ENCODE measurements at places on chromosomes 11 and 22. TPM values are rescaled to one million over a fixed set of nuclear protein-coding genes. Genes with fewer than 3 reads are reported as not detected.

ELFN2 gene
- total RNA-seq, result under 0.01 TPM

DGAT2 gene
- total RNA-seq, result 1.2 TPM

PATE4 gene
- not detected for total RNA-seq

LIF gene
- total RNA-seq, result 0.36 TPM

KLHDC7B gene
- total RNA-seq, result not detected

ALDH3B2 gene
- not detected for total RNA-seq

CAT gene
- total RNA-seq, result 77.4 TPM

MMP13 gene
- not detected for total RNA-seq

ALG9 gene
- 40.4 TPM for total RNA-seq

SCN3B gene
- total RNA-seq, result 2.5 TPM

PRRG4 gene
- total RNA-seq, result 1.7 TPM

FBLN1 gene
- 216 TPM for total RNA-seq

OR51B4 gene
- not detected for total RNA-seq

SAA1 gene
- 1.9 TPM for total RNA-seq

ZBTB16 gene
- 99.5 TPM for total RNA-seq

ADAMTS15 gene
- 2.4 TPM for total RNA-seq

ATP6V1E1 gene
- 160 TPM for total RNA-seq

SPTY2D1 gene
- total RNA-seq, result 14.0 TPM

- DNase-seq, result no peak
These were observed 246.2 kb downstream of the NTM start for GRCh38 chr11:131616481-131617140.

DNA sequence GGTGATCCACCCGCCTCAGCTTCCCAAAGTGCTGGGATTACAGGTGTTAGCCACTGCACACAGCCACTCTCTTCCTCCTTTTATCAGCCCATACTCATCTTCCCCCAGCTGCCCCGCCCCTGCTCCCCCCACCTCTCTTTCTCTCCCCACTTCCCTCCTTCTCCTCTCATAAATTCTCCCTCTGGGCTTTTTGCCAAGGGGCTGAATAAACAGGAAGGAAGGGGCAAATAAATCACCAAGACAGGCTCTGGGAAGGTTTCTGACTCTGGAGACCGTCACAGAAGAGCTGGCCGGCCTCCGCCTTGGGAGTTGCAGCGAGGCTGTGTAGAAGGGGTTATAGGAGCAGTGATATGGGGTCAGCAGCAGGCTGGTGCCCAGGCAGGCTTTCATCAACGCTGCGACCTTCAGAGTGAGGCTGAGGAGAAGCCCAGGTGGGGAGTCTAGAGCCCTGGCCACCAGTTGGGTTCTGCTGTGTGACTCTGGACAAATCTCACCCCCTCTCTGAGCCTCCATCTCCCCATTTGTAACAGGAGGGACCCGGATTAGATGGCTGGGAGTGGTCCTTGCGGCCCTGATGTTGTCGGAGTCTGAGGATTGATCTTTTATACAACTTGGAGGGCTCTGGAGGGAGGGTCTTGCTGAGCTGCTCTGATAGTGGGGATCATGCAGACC lies 62.6 kb upstream of the RASD2 start:
- peak; percentile 95 for DNase-seq

DNA sequence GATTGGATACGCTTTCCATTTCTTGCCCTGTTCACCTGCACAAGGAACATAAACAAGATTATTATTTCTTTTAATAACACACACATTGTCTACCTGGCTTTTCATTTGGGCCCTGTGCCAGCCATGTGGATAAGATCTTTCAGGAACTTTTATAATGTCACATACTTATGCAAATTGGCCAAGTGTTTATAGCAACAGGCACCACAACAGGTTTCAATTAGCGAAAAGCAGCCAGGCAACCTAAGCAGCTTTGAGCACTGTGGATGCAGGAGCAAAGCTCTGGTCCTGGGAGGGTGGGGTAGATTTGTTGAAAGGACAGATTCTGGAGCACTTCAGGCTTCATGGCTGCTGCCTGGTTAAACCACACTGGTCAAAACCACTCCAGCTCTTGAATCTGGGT lies 217.4 kb downstream of the BARX2 start:
- DNase-seq, result no peak

DNA sequence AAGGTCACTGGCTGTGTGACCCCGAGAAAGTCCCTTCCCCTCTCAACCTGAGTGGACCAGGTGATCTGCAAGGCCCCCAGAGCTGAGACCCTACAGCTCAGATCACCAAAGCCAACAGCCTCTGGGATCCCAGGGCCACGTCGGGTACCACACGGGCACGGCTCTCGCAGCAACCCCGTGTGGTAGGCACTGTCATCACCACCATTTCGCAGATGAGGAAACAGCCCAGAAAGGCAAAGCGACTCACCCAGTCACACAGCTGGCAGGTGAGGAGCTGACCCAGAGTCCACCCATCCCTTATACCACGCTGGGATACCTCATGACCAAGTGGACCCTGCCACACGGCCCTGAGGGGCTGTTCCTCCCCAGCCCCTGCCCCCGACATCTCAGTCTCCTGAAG lies 2.8 kb downstream of the ATP5MGL start:
- no peak for DNase-seq

GRCh38 chr22:30823015-30823370 lies 128.3 kb downstream of the OSBP2 start:
- DNase-seq, result no peak

GRCh38 chr22:30265823-30266444 lies 717 bp downstream of the OSM start:
- peak; percentile 78 for DNase-seq

- DNase-seq, result no peak
These were observed 27.6 kb upstream of the LRRC10B start for GRCh38 chr11:61480994-61481335.

- no peak for DNase-seq
These were observed 10.5 kb downstream of the EMSY start for GRCh38 chr11:76455331-76455730.

DNA sequence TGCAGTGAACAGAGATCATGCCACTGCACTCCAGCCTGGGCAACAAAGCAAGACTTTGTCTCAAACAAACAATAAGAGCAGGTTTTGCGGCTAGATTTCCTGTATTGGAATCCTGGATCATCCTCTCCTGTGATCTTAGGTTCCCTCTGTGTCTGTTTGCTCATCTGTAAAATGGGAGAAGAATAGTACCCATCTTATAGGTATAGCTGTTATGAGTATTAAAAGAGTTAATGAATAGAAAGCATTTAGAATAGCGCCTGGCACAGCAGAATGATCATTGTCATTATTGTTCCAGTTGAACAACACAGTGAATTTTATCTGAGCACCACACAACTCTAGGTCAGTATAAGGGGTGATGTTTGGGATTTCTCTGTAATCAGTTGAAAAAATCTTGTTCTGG lies 10.8 kb downstream of the MARK2 start:
- no peak for DNase-seq

GRCh38 chr22:36369922-36370791 lies 17.6 kb downstream of the MYH9 start:
- peak; percentile 86 for DNase-seq

DNA sequence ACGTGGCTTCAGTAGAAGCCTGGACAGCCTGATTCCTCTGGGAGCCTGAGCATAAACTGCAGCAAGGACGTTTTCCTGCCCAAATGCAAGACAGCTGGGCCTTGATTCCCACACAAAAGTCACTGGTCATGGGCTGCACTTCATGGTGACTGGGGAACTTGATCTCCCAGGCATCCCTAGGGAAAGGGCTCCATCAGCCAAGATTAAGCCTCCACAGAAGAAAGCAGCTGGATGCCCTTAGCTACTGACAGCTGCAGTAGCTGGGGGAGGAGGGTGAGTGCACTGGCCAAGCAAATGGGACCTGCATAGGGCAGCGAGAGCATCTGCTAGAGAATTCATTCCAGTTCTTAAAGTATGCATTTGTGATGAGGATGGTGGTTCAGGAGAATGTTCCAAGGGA lies 267.4 kb upstream of the ISX start:
- DNase-seq, result no peak

- no peak for DNase-seq
These were observed 12.2 kb downstream of the LSP1 start for GRCh38 chr11:1864831-1865665.

DNA sequence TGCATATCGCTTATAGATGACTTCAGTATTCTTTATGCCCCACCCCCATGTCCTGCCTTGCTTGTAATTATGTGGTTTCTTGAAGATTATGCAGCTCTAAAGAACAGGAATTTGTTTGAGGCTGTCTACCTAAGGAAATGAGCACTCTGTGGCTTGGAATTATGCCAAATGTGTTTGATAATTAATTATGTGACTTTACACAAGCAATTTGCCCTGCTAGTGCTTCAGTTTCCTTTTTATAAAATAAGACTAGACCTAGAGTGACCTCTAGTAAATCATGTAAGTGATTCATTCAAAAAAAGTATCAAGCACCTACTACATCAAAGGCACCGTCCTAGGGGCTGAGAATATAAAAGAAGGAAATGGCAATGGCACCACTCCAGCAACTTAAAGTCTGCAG lies 491.5 kb upstream of the KIRREL3 start:
- no peak for DNase-seq

DNA sequence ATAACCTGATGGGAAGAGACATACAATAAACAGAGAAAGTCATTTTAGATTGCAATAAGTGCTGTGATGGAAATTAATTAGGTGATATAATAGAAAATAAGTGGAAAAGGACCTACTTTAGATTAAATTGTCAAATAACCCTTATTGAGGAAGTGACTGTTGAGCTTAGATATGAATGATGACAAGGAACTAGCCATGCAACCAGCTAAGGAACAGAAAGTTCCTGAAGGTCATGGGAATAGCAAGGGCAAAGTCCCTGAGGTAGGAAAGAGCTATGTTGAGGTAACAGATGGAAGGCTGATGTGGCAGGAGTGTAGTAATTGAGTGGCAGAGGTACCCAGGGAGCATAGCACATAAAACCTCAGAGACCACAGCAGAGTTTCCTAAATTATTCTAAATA lies 135.2 kb downstream of the WNT11 start:
- no peak for DNase-seq

GRCh38 chr11:78798663-78799062 lies 224.0 kb upstream of the NARS2 start:
- DNase-seq, result peak; percentile 88

All from sigmoid colon (tissue), 7 donors.